Psoas muscle (tissue), 8 donors: ENCODE measurements at places on chromosomes 5 and 9. TPM values are rescaled to one million over a fixed set of nuclear protein-coding genes. Genes with fewer than 3 reads are reported as not detected.

Gene C5
- 0.26 TPM for polyA plus RNA-seq

Gene ACTL7B
- not detected for polyA plus RNA-seq

Gene GPX8
- polyA plus RNA-seq: 2.3 TPM

Gene MYMK
- not detected for polyA plus RNA-seq

Gene CYLC2
- not detected for polyA plus RNA-seq

Gene TXNDC8
- not detected for polyA plus RNA-seq

Gene CER1
- not detected for polyA plus RNA-seq

Gene DNAH5
- under 0.01 TPM for polyA plus RNA-seq

Gene CARTPT
- not detected for polyA plus RNA-seq

Gene DMGDH
- 1.5 TPM for polyA plus RNA-seq

Gene GPBP1
- 37.3 TPM for polyA plus RNA-seq

Gene LCN1
- polyA plus RNA-seq: not detected

Gene CFAP77
- not detected for polyA plus RNA-seq

Gene TLE4
- polyA plus RNA-seq: 14.3 TPM
